ENCODE measurements at places on chromosomes 12 and 14.

DNA sequence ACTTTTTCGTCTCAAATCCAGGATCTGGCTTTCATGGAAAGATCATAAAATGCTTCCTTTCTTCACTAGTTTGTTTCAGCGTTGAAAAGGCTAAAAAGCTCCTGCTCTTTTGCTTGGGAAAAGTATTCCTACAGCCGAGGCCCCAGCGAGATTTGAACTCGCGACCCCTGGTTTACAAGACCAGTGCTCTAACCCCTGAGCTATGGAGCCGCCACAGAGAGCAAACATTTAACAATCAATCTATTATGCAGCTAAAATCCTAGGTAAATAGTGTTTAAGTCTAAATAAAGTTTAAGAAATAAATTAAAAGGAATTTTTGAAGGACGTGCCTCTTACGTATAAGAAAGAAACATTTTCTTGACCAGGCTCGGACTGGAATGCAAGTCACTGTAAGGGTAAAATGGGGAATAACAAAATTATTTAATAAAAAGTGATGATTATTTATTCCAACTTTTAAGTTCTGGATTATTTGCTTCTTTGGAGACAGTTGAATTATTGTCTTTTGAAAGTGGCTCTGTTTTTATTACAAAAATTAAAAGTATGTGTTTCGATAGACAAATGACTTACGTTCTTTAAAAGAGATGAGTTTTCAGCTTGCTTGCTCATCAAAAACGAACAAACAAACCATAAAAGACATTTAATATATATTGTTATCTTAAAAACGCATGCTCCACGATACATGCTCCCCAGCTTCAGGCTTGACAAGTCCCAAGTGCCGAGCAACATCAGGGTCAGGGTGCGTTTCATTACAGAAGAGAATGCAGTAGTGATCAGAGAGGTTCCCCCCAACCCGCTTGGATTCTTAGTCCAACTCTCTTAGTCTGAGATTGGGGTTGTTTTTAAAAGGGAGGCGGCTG is 10.2 kb downstream of the OR6S1 start:
- DNase-seq, result peak; percentile 68

GRCh38 chr12:117384735-117385134 is 23.3 kb upstream of the NOS1 start:
- DNase-seq, result no peak

DNA sequence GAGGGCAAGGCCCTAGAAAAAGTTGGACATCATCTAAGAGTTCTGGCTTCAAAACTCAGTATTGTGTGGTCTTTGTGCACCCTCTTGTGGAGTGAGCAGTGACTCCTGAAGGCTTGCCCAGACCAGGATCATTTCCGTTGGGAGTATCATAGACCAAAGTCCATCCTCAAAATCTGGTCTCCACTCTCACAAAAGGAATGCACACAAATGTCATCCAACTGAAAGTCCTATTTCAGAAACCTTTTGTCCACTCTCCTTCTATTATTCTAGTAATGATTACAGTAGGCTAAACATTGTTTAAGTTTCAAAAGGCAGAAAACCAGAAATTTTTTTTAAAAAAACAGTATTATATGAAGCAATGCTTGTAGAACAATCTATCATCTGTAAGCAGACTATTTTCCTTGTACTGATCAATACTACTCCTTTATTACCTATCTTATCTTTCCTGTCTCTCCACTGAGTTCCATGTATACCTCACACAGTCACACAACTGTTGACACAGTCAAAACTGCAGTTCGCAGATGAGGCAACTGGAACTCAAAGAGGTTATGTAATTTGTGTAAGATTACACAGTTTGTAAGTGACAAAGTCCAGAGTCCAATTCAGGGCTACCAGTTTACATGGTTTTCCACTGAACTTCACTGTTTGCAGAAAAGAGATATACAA is 41.4 kb downstream of the COX16 start:
- DNase-seq, result peak; percentile 35

DNA sequence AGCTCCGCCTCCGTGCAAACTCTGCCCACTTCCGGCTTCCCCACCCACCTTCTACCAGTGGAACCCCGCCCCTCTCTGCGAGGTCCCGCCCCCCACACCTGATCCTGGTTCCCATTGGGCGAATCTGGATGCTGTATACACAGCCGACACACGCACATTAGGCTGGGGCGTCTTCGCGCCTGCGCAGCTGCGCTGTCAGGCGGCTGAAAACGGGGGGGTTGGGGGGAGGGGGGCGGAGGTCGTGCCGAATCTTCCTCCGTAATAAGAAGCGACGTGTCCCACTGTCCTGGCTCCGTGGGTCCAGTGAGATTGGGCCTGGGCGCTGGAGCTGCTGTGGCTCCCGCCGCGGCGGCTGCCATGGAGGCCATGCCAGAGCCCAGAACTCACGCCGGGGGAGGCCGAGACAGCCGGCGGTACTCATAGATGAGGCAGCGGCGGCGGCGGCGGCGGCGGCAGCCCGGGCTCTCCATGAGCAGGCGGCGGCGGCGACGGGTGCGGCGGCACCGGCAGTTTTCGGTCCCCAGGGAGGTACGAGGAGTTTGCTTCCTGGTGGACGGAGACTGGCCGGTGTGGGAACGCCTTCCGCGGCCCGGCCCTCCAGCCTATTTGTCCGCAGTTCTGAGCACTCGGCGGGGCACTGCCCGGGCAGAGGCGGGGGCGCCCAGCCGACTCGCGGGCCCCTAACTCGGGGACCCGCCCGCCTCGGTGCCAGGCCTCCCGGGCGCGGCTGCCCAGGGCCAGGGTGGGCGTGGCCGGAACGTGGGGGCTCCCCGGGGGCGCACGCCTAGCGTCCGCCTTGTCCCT is 64.5 kb downstream of the KLHL28 start:
- peak; percentile 92 for DNase-seq

GRCh38 chr14:32077081-32078022 is at the start of gene ARHGAP5:
TSS of gene ARHGAP5 (plus strand) at chr14:32077304. CDS start at chr14:32090670, 13,366 bp downstream.
- DNase-seq, result peak; percentile 65

DNA sequence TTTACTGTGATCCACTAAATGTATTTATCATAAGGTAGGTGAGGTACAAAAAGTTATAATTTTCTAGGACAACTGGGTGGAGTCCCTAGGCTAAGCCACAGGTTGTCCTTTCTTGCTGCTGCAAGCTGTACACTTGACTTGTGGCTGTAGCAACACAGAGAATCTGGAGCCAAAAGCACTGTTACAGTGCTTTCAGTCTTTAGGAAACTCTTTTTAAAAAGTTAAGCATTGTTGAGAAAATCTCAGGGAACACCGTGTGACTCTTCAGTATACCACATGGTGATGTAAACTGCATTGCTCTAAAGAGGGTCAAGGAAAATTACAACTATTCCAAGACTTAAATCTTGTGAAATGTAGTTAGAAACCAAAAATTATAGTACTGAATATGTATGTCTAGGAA is 11.4 kb downstream of the SLC15A5 start:
- DNase-seq, result no peak

GRCh38 chr14:83419420-83419819 is 1885.8 kb upstream of the SEL1L start:
- no peak for DNase-seq

- peak; percentile 67 for DNase-seq
These were observed 732 bp downstream of the SLC25A29 start for GRCh38 chr14:100305324-100306100.

DNA sequence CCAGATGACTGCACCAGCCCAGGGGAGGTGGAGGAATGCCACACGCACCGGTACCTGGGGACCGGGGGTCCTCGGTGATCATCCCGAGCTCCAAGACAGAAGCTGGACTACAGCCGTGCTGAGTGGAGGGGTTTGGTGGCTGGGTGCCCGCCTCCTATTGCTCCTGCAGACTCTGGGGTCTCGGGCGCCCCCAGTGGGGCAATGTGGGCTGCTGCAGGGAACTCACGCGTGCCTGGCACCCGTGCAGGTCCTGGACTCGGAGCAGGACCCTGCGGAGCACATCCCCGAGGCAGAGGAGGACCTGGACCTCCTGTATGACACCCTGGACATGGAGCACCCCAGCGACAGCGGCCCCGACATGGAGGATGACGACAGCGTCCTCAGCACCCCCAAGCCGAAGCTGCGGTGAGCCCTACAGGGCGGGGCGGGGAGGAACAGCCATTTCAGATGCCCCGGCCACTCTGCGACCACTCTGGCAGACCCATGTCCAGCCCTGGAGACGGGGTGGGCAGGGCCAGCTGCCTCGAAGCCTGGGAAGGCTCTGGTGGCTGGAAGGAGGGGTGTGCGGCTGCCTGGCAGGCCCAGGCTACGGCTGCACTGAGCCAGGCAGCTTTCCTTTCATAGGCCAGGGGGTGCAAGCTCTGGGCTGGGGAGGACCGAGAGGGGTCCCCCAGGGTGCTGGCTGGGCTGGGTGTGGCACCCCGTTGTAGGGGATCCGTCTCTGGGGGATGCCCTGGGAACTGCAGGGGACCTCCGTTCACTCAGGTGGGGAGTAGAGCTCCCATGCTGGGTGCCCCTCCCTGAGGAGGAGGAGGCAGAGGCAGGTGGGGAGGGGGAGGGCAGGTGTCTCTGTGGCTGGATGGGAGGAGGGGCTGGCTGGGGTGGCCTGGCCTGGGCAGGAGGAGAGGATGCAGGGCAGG is 21.6 kb upstream of the TEX22 start:
- no peak for DNase-seq

DNA sequence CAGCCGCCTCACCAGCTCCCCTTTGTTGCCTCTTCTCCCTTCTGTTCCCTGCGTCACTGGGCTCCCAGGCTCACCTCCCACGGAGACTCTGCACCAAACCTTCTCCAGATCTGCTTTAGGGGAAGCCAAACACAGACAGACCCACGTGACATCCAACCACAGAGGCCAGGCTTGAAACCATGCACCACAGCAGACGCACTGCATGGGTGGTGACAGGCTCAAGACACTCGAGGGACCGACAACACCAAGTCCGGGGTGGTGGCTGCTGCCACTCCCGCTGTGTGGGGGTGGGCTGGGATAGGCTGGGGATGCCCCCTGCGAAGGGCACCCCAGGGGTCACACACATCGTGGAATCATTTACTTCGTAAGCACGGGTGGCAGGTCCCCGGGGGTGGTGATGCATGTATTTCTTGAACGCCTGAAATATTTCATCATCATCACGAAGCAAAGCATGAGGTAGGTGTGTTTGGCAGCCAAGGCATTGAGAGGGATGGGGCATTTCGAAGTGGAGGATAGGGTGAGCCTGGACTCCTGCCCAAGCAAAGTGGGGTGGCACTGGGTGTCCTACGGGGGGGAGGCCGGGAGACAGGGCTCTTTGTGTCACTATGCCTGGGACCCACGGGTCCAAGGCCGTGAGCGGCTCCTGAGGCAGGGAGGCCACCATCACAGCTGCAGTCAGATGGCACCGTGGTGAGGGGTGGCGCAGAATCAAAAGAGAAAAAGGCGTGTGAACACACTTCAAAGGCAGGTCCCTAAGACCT is 66.8 kb upstream of the RFLNA start:
- no peak for DNase-seq

DNA sequence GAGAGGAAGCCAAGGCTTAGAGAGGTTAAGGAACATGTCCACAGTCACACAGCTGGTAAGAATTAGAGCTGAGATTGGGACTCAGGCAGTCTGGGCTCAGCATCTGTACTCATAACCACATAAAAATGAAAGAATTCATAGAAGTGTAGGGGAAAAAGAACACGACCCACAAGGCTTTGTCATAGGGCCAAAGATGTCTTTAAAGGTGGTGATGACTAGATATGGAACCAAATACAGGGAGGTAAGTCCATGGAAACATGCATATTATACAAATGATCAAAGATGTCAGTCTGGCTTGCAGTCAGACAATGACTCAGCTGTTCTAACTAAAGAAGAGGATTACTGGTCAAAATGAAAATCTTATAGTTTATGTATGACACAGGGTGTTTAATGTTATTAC is 7.2 kb upstream of the SSPN start:
- no peak for DNase-seq

DNA sequence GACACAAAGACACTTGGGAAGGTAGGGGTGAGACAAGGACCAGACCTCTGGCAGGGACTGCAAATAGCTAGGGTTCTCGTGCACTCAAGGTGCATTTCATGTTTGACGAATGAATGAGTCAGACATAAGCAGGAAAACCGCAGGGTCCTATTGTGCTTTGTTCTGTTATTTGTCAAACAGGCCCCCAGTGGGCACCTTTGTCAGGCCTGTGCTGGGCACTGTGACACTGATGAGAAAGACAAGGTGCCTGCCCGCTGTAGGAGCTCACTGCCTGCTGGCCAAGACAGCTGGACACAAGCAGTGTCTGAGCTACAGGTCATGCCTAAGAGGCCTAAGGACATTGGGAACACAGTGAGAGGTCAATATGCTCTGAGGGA is 2.3 kb downstream of the OTUB2 start:
- DNase-seq, result peak; percentile 72

DNA sequence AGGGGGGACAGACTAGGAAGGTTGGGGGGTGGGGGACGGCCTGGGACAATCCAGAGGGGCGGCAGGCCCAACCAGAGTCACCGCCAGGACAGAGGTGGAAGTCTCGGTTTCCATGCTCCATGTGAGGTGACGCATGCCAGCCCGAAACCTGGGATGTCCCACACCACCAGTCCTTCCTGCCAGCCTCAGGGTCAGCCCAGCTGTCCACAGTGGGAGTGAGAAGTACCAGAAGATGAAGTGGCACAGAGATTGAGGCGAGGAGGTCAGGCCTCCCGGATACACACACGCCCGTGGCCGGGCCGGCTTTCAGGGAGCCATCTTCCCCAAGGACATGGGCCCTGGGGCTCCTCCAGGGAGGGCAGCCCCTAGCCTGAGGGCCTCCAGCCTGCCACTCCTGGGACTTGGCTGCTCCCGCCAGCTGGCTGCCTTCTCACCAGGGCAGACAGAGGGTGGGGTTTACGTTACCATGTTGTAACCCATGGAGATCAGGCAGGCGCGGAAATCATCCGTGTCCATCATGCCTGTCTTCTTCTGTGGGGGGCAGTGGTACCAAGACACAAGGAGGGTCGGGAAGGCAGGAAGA is 85.2 kb upstream of the ZFP36L1 start:
- DNase-seq, result no peak

DNA sequence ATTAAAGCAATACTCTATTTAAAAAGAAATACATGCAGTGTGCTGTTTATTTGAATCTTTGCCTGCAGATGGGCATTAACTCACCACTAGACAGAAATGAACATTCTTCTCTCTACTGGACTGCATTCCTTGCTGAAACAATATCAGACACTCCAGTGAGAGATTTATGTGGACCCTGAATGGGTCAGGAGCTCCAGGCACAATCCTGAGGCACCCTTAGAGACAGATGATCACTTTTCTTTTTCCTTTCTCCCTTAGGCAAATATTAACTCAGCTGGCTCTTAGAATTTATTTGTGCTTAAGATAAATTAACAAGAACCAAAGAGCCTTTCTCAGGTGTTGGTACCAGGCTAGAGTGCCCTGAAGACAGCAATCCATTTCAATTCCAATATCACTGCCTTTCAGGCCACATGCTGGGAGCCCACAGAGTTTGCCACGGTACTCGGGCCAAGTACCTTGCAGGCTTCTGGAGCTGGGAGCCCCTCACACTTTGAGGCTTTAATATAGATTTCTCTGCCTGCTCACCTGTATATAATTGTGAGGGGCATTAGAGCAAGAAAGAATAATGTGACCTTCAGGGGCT is 173.0 kb downstream of the EMP1 start:
- DNase-seq, result no peak

- no peak for DNase-seq
These were observed at the start of gene PIK3C2G for GRCh38 chr12:18261273-18261672. TSS of gene PIK3C2G (plus strand) at chr12:18261518. CDS start at chr12:18282082, 20,564 bp downstream.

GRCh38 chr12:9113987-9114309 is 1.8 kb downstream of the A2M start:
- no peak for DNase-seq

All from KBM-7 (cell line).